ENCODE measurements at places on chromosomes 16 and 17. TPM values are rescaled to one million over a fixed set of nuclear protein-coding genes. Genes with fewer than 3 reads are reported as not detected.
A peak's percentile ranks its signal among the peaks of the same experiment; 100 is the strongest.

TMEM204 gene
- 7.5 TPM for total RNA-seq

TBC1D3G gene
- total RNA-seq = not detected

ITGB4 gene
- total RNA-seq = 3.9 TPM

SLFN14 gene
- total RNA-seq = not detected

NAA60 gene
- total RNA-seq = 18.3 TPM

- DNase-seq = no peak
Measured at GRCh38 chr16:31767267-31767666, 106.3 kb upstream of the ZNF267 start.

GRCh38 chr16:29663016-29663806 lies at the start of gene SPN:
SPN (plus strand) TSS chr16:29663247; CDS start chr16:29663729, 482 bp downstream.
- DNase-seq = no peak

- no peak for DNase-seq
Measured at GRCh38 chr17:37699285-37699973, 45.4 kb downstream of the HNF1B start.

GRCh38 chr17:50269477-50270434 lies 4.5 kb upstream of the TMEM92 start:
- peak; percentile 78 for DNase-seq

- no peak for DNase-seq
Measured at GRCh38 chr17:28151001-28151400, 108.5 kb downstream of the NLK start.
